ENCODE measurements at places on chromosomes 6 and 20.

DNA sequence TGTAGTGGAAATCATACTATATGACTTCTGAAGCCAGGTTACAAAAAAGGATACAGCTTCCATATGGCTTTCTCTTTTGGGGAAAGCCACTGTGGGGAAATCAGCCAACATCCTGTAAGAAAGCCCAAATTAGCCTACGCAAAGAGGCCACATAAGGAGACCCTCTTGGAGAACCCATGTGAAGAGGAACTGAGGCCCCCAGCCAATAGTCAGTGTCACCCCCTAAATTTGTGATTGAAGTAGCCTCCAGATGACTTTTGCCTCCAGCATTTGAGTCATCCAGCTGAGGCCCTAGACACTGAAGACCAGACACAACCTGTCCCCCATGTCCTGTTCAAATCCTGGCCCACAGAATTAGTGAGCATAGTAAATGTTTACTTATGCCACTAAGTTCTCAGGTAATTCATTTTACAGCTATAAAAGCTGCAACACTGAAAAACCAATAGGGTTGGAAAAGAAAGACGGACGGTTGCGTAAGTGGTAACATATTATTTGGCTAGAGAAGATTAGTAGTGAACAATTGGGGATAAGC is 60.4 kb downstream of the HMGCLL1 start:
- no peak for DNase-seq

GRCh38 chr6:20271818-20272217 is 59.5 kb upstream of the MBOAT1 start:
- DNase-seq: no peak

DNA sequence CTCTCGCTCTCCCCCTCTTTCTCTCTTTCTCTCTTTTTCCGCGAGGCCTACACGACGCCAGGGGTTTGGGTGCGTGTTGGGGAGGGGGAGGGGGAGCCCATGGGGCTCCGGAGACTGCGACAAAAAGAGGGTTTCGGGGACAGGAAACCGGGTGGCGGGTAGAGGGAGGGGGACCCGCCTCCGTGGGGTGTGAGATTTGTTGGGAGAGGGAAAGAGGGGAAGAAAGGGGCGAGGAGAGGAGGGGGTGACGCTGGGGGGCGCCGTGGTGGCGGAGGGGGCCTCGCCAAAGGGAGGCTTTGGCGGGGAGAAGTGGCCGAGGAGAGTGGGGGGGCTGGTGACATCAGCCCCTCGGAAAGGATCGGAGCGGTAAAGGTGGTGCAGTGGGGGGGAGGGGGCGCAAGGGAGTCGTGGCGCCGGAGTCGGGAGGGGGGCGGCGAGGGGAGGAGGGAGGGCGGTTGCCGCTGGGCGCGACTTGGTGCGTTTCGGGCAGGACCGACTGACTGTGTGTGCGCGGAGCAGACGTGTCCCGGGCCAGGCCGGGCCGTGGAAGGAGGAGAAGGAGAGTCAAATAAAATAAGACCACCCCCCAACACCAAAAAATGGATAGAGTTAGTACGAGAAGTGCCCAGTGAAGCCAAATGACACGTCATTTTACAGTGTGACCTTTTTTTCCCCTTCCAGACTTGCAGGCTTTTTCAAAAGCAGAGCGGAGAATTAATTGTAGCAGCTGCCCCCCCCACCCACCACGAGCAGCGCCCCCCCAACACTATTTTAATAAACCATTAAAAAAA is 39.8 kb downstream of the GNAS start:
- DNase-seq: peak; percentile 61

- no peak for DNase-seq
These were observed 76.8 kb downstream of the CNKSR3 start for GRCh38 chr6:154433477-154434241.

DNA sequence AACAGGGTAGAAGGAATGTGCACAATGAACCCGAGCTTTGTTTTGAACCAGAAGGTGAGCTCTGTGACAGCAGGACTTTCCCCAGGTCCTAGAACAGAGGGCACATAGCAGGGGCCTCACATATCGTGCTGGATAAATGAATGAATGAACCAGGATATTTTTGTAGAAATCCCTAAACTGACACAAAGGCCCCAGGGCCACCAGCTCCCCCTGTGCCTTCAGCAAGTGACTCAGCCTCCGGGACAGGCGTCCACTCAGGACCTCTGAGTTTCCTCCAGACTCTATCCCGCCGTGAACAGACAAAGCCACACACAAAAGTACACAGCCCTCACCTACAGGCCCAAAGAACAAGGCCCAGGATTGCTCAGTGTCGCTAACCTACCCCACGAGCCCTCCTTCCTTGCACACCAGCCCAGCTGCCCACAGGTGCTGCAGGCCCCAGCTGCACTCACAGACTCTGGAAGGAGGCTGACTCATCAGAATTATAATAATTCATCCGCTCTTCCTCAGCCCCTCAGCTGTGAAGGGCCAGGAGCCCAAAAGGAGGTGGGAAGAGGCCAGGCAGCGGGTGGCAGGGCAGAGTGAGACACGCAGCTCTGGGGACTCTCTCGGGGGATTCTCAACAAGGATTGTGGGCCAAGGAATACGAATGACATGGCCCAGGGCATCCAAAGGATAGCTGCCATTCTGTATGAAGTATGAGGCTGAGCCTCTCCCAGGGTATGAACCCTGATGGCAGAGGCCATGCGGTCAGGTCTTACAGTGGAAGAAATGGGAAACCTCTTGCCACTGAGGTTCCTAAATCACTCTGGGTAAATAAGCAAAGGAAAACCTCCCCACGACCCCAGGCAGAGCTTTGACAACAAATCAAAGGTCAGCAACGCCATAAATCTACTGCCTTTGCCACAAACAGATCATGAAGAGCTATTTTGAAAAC is 40.9 kb downstream of the SUMO4 start:
- DNase-seq: no peak

DNA sequence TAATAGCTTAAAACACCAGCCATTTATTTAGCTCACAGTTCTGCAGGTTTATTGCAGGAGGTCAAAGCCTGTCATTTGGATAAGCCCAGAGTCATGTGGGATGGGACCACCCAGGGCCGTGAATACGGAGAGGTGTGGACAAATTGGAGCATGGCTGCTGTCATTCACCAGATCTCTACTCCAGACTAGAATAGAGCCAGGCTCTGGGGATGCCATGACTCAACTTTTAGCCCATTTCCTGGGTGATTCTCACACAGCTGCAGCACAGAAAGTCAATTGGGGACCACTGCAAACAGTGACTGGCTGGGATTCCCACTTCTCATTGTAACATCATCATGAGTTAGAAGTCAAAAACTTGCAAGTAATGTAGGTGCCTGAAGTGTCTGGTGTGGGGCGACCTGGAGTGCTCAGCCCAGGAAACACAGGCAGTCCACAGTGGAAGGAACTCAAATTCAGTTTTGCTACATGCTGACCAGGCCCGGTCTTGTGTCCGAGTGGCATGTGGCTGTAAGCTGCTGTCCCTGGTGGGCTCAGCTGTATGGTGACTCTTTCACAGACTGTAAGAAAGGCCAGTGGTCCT is 174.3 kb downstream of the SCP2D1 start:
- DNase-seq: no peak

DNA sequence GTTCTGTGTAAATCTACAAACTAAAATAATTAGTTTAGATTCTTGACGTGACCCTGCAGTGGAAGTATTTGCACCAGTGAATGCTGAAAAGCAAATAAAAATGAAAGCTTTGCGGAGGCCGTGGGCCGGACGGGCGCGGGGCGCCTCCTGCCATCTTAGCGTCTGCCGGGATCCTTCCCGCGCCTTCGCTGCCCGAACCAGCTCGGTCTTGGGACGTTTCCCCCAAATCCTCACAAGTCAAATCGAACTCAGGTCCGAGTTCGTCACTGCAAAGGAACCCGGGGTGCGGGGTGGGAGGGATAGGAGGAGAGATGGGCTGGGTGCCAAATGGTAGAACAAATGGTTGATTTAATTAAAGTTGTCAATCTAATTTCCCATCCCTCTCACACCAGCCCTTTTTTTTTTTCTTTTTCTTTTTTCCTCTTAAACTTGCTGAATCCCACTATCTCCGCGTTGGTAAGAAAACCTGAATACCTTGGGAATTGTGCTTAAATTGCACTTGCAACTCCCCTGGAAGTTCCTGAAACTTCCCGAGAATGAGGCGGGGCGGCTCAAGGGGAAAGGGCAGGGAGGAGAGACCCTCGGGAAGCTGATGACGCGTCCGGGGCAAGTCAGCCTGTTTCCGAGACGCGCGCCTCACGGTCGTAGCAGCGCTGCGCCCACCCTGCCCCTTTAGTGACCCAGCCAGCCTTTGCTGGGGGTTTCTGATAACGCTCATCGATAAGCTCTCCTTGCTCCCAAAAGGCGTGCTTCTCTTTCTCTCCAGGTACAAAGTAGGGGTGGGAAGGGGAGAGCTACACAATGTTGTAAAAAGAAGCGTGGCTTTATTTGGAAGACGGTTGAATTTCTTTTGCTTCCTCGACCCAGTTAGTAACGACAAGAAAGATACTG is 1.8 kb downstream of the GJA1 start:
- no peak for DNase-seq

DNA sequence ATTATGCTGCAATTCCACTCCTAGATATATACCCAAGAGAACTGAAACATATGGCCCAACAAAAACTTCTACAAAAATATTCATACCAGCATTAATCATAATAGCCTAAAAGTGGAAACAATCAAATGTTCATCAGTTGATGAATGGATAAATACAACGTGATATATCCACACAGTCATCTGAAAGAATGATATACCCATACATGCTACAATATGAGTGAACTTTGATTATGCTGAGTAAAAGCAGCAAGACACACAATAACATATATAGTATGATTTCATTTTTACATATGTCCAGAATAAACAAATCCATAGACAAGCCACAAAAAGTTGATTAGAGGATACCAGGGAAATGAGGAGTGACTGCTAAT is 30.7 kb downstream of the CDK19 start:
- no peak for DNase-seq

GRCh38 chr20:56778765-56779195 is 149.7 kb downstream of the TFAP2C start:
- DNase-seq: no peak

GRCh38 chr20:39800548-39800947 is 838.4 kb downstream of the DHX35 start:
- DNase-seq: no peak

GRCh38 chr6:149897855-149898744 is at the start of gene RAET1E:
Gene RAET1E (minus strand): TSS chr6:149898113. CDS start chr6:149890901, 7,212 bp downstream.
- DNase-seq: no peak

- no peak for DNase-seq
These were observed 185.9 kb downstream of the BTBD9 start for GRCh38 chr6:38453861-38454260.

DNA sequence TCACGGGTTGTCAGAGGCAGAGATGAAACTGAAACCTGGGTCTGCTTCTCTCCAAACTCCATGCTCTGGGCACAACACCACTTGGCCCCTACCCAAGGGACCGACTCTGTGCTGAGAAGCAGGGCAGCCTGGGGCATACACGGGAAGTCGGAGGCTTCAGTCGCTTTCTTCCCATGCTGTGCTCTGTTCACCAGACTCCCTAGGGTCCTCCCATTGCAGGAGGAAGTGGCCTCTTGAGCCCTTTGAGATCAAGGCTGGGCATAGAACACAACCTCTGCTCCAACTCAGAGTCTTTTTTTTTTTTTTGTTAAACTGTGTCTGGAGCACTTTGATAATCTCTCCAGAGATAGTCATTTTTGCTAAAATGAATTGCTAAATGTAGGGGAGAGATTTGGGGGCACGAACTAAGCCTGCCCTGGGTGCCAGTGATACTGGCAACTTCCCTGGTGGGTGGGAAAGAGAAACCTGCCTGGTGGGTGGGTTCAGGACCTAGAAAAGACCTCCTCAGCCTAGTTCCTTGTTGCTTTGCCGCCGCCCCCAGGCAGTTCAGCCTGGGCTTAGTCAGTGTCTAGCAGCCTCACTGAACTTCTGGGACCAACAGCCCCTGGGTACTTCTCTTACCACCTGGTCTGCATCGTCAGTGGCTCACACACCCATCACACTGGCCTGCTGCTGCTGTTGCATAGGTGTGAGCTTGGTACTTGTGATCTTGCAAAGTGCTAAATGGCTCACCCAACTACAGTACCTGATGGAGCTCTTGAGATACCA is 62.0 kb downstream of the PPP1R14C start:
- no peak for DNase-seq

- DNase-seq: no peak
These were observed 56.8 kb downstream of the UTRN start for GRCh38 chr6:144341831-144342527.

DNA sequence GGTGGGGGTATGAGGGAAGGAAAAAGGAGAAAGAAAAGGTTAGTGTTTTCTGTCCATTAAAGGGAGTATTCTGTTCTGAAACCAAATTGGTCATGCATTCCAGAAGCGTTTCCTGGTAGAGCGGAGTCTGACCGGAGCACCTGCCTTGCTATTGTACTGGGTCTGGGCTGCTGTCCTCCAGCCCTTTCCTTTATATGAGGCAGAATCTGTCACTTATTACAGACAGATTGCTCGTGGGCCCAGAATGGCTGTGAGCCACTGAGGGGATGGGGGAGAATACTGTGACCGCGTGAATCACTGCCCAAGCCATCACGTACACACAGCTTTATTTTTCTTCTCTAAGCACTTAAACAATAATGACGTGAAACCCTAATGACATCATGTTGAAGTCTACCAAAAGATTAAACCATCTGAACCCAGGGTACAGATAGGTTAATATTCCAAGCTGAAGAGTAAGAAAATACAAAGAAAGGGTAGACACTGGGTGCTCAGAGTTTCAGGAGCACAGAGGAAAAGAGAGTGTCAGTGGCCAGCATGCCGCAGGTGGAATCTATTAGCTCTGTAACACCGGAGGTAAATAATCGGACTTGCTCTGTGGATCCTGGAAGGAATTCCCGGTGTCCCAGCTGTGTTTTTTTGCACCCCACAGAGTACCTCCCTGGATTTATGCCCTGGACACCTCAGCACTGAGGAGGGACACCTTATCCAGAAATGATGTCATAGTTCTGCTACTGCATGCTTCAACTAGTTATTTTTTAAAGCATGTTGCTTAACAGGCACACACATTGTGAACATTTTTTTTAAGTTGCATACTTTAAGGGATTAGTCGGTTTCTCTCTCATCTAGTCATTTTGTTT is 573.3 kb downstream of the PKHD1 start:
- no peak for DNase-seq

GRCh38 chr6:19399406-19399805 is 437.8 kb upstream of the ID4 start:
- DNase-seq: no peak

GRCh38 chr20:55070001-55070400 is 594.6 kb downstream of the DOK5 start:
- DNase-seq: no peak

- DNase-seq: no peak
These were observed 40.7 kb downstream of the PRR18 start for GRCh38 chr6:166267526-166267925.

GRCh38 chr6:9754515-9754914 is 660.4 kb downstream of the TFAP2A start:
- no peak for DNase-seq

GRCh38 chr20:48076747-48077146 is 291.5 kb upstream of the SULF2 start:
- DNase-seq: no peak

DNA sequence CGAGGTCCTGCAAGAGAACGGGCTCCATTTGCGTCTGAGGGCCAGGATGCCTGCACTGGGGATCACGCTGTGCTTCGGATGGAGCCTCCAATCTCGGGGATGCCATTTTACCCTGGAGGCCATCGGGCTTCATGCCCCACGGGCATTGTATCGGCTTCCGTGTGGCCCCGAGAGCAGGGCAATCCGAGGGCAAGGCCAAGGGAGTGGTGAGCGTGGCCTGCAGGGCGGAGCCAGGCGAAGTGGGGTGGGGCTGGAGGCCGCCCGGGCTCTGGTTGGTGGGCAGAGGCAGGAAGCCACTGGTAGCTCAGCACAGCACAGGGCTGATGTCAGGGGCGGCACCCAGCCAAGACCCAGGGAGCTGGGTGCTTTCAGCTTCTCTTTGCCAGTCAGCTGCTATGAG is 57.5 kb upstream of the BHLHE23 start:
- DNase-seq: no peak
